ENCODE measurements at places on chromosomes 5 and 9.

- DNase-seq: no peak
Observed at GRCh38 chr5:113524927-113525326, 11.4 kb downstream of the YTHDC2 start.

GRCh38 chr5:149172261-149172660, 31.0 kb downstream of the ABLIM3 start:
- DNase-seq: no peak

DNA sequence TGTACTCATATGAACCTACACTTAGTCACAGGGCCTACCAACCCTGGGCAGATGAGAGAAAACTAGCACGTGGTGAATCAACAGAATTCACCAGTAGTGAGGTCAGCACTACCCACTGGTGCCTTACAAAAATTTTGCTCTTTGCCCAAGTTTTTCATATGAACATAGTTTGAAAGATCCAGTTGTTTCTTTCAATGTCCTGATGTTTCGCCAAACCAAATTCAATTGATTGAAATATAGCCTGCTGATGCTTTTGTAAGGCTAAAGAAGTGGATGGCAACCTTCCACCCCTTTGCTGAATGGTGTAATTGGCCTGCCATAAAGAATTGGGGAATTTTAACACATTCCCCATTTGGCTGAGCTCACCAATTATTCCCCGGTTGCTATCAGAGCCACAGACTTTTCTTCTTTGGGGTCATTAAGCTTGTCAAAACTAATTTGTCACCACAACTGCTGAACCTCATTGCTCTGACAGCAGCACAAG, 339.2 kb downstream of the GLIS3 start:
- no peak for DNase-seq

DNA sequence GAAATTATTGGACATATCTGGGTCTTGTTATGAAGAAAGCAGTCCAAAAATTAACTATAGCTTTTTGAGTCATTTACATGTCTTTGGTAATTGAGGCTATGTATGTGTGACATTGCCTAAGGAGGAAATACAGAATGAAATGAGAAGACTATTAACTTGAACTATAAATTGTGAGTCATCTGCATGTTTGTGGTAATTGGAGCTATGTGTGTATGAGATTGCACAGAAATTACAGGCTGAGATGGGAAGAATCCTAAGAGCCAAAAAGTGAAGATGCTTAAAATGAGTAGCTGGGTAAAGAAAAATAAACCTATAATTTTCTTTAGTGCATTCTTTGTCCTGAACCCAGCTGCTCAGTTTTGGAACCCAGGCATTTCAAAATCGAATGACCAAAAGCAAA, 747.6 kb upstream of the EDIL3 start:
- no peak for DNase-seq

DNA sequence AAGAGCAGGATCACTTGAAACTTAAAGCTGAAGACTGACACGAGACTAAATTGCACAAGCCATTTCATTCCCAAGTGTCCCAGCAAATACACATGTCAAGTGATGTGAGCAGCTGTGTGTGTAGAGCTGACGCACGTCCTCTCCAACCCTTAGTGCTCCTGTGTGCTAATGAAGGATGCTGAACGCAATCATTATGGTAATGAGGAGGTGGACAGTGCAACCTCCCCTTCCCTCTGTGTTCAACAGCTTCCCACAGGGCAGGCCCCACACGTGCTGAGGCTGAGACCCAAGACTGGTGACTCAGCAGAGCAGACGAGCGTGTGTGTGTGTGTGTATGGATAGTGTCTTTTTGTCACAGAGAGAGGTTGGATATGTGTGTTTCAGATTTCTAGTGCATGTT, 702.1 kb downstream of the SEMA5A start:
- DNase-seq: no peak

DNA sequence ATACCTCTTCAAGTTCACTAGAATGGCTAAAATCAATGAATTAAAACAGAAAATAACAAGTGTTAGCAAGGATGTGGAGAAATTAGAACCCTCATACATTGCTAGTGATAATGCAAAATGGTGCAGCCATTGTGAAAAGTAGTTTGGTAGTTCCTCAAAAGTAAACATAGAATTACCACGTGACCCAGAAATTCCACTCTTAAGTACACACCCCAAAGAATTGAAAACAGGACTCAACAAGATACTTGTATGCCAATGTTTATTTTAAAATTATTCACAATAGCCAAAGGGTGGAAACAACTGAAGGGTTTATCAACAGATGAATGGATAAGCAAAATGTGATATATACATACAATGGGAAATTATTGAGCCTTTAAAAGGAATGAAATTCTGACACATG, 70.3 kb downstream of the BARX1 start:
- DNase-seq: no peak

GRCh38 chr9:109198736-109199382, 31.8 kb upstream of the FRRS1L start:
- no peak for DNase-seq

DNA sequence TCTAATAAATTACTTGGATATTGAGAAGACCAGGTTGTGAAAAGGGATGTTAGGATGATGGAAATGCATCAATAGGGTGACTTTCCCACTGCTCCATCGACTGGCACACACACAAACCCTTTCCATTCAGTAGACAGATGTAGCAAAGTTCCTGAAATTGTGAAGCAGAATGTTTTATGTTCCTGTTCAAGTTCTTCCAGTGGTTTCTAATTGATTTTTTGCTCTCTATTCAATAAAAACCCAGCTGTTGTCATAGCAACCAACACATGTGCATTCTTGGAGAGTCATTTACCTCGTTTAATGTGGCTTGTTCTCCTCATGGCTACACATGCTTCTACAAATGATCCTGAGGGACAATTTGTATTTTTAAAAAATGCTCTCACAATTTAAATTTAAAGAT, 244.6 kb downstream of the RAB3C start:
- no peak for DNase-seq

DNA sequence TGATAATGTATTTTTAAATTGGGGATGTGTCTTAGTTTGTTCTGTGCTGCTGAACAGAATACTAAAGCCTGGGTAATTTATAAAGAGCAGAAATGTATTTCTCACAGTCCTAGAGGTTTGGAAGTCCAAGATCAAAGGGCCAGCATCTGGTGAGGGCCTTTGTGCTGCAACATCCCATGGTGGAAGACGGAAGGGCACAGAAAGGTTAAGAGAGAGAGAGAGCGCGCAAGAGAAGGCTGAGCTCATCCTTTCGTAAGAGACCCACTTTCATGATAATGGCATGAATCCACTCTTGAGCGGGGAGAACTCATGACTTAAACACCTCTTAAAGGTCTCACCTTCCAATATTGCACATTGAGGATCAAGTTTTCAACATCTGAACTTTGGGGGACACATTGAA, 79.1 kb upstream of the GOLM1 start:
- no peak for DNase-seq

DNA sequence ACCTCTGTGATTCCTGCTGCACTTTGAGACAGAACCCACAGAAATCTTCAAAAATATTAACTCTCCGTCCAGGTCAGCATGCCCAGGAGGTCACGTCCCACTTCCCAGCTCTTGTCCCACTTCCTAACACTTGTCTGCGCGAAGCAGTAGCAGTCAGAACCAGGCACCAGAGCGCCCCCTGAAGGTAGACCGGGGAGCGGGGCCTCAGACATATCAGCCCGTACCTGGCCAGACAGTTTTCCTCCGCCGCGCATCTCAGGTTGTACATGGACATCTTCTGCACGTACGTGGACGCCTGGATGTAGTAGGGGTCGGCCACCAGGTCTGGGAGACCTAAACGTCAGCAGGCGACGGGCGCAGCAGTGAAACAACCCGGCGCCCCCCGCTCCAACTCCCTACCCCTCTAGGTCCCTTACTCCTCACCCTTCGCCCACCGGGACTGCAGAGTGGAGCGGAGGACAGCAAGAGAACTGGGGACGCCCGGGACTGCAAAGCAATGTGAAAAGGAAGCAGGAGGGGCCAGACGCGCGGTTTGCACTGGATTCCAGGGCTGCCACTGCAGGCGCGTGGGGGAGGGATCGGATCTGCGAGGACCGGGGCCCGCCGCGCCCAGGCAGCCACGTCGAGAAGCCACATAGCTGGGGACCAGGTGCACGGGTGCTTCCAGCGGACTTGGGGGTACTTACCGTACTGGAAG, 1.2 kb downstream of the LOX start:
- DNase-seq: no peak

- DNase-seq: no peak
Observed at GRCh38 chr9:128921881-128922763, 1.3 kb downstream of the PHYHD1 start.

- no peak for DNase-seq
Observed at GRCh38 chr5:139103762-139104161, 94.4 kb downstream of the SIL1 start.

GRCh38 chr9:29822458-29822857, 2249.2 kb upstream of the C9orf72 start:
- DNase-seq: no peak

DNA sequence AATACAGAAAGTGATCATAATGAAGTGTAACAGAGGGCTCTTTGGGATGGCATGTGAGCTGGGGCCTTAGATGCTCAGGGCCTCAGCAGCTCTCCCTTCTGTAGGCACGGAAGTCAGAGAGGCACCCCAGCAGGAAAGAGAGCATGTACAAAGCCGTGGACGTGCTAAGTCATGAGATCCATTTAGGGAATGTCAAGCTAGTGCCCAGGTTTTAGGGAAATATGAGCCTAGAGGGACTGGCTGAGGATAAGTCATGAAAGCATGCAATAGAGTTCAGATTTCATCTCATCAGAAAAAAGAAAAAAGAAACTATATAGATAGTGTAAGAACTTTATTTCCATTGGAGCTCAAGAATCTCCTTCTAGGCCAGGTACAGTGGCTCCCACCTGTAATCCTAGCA, 379.5 kb upstream of the KLF4 start:
- DNase-seq: no peak
